Sigmoid colon (tissue), 7 donors: ENCODE measurements at places on chromosomes 5 and 9. TPM values are rescaled to one million over a fixed set of nuclear protein-coding genes. Genes with fewer than 3 reads are reported as not detected.

The RABGAP1 gene
- total RNA-seq = 104 TPM

The OR2S2 gene
- not detected for total RNA-seq

The FOXE1 gene
- not detected for total RNA-seq

The SPINK7 gene
- not detected for total RNA-seq

The CCDC180 gene
- 5.6 TPM for total RNA-seq

The NIPBL gene
- total RNA-seq = 53.5 TPM

The FIBCD1 gene
- total RNA-seq = not detected

The STK32A gene
- 9.1 TPM for total RNA-seq

The MEF2C gene
- 47.1 TPM for total RNA-seq

The PCDHGA7 gene
- total RNA-seq = 8.2 TPM

The PCDHGC3 gene
- total RNA-seq = 31.4 TPM

The PCDHB3 gene
- total RNA-seq = 4.9 TPM

The TPRN gene
- total RNA-seq = 4.6 TPM

The GPR151 gene
- total RNA-seq = not detected

The SPATA31A3 gene
- total RNA-seq = not detected

The PPP3R2 gene
- total RNA-seq = not detected

The MYMK gene
- not detected for total RNA-seq

The ECM2 gene
- total RNA-seq = 3.3 TPM

The BARHL1 gene
- not detected for total RNA-seq

The SCGB3A2 gene
- not detected for total RNA-seq

The CDKN2B-AS1 gene
- total RNA-seq = 2.0 TPM

The GRM6 gene
- total RNA-seq = not detected

The PROB1 gene
- 0.27 TPM for total RNA-seq

The NCS1 gene
- 133 TPM for total RNA-seq

The CCL28 gene
- 1.7 TPM for total RNA-seq

The SPINK13 gene
- not detected for total RNA-seq

The RNF183 gene
- total RNA-seq = not detected

The CBY3 gene
- total RNA-seq = 0.66 TPM

The SHC3 gene
- total RNA-seq = 2.3 TPM

The RGP1 gene
- total RNA-seq = 23.5 TPM

The MYORG gene
- total RNA-seq = 21.4 TPM

The SPINK6 gene
- total RNA-seq = not detected

The BAAT gene
- total RNA-seq = not detected

The PCDHA11 gene
- 0.71 TPM for total RNA-seq
